ENCODE measurements at places on chromosomes 4 and X.
A peak's percentile ranks its signal among the peaks of the same experiment; 100 is the strongest.

GRCh38 chr4:79177388-79177787 lies 148.5 kb downstream of the NAA11 start:
- no peak for DNase-seq

DNA sequence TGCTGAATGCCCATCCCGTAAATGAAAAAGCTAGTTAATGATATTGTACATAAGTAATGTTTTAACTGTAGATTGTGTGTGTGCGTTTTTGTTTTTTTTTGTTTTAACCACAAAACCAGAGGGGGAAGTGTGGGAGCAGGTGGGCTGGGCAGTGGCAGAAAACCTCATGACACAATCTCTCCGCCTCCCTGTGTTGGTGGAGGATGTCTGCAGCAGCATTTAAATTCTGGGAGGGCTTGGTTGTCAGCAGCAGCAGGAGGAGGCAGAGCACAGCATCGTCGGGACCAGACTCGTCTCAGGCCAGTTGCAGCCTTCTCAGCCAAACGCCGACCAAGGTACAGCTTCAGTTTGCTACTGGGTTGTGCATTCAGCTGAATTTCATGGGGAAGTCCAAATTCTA lies at the start of gene SPP1:
SPP1 (plus strand) TSS at position 249 of the 400 bp plus-strand sequence. CDS start 1,182 bp downstream, outside the sequence.
- peak; percentile 92 for DNase-seq

GRCh38 chr4:13988353-13989305 lies 361.1 kb upstream of the BOD1L1 start:
- no peak for DNase-seq

DNA sequence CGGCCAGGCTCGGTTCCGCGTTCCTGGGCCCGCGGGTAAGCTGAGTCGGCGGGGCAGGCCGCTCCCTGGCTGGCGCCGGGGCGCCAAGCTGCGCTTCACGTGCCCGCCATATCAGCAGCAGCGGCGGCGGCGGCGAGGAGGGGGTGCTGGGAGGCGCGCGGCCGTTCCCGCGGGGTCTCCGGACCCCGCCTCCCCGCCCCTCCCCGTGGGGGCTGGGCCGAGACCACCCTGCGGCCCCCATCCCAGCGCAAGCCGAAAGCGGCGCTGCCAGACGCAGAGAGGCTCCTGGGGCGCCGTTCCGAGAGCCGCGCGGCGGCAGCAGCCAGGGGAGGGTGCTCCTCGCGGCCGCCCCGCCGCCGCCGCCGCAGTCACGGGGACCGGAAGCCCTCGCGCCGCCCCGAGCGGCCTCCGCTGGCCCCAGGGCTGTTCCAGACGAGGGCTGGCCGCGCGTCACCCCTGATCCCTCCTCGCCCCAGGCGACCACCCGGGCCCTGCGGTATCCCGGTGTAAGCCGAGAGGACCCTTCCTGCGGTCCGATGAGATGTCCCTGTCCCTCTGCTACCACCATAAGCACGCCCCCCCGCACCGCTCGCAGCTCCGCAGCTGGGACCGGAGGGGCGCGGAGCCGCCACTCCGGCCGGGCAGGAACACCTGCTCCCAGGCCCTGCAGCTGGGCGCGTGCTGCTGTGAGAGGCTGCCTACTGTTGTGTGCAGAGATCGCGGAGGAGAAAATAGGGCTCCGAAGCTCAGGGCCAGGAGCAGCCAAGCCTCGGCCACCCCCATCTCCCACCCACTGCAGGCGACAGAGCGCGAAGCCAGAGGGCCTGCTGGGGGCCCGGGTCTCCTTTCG lies 7.5 kb upstream of the BCOR start:
- DNase-seq = peak; percentile 54

GRCh38 chr4:55939421-55939820 lies 9.3 kb upstream of the CEP135 start:
- DNase-seq = no peak

DNA sequence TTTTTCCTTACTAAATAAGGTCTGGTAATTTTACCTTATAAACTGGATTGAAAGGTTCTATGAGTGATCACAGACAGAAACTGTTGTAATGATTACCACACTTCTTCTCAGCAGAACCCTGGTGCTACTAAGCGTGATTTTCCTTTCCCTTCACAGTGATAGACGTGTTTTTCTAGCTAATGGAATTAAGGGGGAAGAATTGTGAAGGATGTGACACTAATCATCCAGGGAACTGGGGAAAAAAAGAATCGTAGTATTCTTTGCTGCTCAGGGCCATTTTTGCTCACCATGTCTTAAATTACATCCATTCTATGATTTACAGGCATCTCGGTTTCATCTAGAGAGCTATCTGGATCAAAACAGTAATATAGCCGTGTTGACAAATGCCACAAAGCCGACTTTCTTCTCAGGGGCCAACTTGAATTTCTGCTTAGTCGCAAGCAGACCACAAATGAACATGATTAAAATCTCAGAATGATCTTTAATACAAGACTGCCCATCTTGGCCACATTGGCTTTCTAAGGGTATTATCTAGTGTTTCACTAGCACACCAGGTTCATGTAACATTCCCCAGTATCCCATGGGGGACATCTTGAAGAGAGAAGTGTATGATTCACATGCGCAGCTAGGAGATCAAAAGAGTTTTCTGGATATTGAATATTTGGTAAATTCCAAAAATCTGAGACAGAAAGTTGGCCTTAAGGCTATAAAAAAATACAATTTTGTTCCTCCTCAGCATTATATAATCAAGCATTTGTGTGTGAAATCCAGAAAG lies 154.0 kb downstream of the UGT8 start:
- no peak for DNase-seq

DNA sequence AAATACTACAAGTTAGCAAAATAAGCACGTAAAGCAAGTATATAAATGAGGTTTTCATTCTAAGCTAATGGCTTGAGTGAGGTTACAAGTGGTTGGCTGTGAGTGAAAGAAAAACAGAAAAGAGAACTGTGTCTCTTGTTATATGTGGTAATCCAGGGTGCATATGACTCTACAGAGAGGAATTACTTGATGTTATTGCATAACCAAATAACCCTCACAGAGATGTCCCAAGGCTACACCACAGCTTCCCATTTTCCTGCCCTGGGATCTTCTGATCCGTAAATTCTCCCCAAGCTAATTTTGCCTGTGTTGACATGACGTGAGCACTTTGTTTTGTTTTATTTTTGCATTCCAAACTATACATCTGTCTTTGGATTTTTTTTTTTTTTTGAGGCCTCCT lies 470.0 kb upstream of the INTU start:
- DNase-seq = peak; percentile 12

- DNase-seq = peak; percentile 90
Measured at GRCh38 chrX:44106864-44107263, 133.7 kb upstream of the NDP start.

DNA sequence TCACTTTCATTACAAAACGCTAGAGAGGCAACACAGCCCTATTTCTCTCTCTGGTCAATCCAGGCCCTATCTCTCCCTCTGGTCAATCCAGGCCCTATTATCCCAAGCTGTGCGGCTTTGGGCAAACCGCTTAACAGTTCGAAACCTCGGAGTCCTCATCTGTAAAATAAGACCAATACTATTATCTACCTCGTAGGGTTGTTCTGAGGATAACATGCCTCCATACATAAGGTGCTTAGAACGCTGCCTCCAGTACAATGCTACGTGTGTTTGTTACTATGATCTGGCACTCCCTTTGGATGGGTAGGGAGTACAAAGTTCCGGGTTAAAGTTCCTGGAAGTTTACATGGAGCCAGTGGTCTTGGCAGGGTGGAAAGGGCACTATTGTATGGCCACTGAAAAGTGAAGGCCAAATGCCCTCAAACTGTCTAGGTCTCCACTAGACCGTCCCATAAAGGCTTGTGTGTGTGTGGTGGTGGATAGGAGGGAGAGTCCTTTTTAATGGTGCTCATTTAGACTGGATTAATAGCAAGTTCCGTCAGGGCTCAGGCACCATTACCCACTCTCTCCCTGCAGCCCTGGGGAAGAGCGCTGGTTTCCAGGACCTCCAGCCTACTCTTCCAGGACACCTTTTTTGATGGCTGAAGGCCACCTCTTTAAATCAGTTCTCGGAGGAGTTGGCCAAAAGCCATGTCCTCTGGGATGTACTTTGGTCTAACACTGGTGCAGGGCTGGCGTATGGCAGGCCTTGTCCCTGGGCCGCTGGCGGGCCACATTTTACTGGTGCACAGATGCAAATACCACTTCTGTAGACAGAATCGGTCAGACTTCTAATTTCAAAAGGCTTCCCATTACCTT lies 75.6 kb upstream of the BCOR start:
- DNase-seq = no peak

DNA sequence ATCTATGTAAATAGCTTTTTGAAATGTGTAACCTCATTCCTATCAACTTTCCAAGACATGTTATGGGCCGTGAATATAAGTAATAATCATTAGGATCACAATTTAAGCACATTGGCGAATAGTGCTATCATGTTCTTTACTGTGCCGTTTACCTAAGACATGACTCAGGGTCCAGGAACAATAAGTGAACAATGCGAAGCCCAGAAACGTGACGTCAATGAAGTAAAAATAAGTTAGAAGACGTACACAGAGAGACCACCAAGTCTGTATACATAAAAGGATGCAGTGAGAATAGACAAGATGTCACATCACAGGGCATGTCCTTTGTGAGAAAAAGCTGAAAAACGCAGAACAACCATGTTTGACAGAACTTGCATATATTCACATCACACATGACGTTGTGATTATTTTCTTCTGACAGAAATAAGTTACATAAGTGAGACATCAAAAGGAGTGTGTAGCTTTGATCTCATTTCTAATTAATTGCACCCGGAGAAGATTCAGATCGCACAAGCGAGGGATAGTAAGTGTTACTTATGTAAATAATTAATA lies 49.4 kb upstream of the FAT1 start:
- DNase-seq = no peak

GRCh38 chr4:69653147-69653546 lies at the start of gene UGT2A1:
Gene UGT2A1 (minus strand): TSS chr4:69653247. CDS start chr4:69647644, 5,603 bp downstream.
- DNase-seq = no peak

DNA sequence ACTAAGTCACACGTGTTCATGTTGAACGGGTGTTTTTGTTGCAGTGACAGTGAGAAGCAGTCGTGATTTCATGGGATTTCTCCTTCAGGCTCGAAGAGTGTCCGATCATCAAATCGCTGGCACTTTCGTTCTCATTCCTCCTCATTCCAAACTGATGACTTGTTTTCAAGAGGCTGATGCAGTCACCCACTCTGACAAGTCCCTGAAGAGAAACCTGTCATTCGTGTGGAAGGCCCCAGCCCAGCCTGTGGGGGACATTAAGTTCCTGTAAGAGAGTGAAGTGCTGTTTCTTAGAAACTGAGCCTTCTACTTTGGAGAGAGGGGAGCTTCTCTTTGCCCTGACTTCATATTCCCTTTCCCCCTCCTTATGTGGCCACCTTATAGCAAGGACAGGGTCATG lies 8.0 kb downstream of the REELD1 start:
- no peak for DNase-seq

DNA sequence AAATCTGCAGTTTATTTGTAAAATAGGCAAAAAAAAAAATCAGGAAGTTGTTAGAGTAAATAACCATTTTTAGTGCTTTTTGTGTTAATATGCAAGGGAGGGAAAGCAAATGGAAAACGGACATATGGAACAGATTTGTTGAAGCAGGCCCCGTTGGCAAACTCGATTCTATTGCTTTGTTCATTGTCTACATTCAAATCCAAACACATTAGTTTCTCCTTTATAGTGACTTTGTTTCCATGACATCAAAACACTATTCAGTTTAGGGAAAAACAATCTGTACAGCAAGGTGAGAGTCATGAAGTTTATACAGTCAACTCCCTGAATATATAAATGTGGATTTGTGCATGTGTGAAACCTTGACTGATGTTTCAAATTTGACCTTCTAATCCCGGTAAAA lies 142.2 kb downstream of the FAM47A start:
- DNase-seq = no peak

Data from KBM-7 (cell line).